Activated T-helper 1 cell treated with Interleukin-2 at 50 U/mL for 16 hours (primary cell): ENCODE measurements at places on chromosomes 12 and 14.

DNA sequence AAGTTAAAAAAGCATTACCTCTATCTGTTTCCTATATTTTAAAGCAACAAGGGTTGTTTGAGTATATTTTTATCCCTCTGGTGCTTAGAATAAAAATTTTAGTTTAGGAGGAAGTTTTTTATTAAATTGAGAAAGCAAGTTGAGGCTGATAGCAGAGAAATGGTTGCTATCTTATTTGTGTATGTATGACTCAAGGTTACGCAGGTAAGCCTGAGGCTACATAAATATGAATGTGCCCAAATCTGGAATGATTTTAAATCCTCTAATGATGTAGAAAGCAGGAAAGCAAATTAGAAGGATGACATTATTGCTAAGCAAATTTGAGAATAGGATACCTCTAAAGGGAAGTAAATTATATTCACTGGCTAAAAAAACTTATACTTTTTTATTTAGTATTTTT, 109.8 kb downstream of the ACSS3 start:
- no peak for DNase-seq

GRCh38 chr12:7927470-7927869, 8.5 kb downstream of the SLC2A3 start:
- DNase-seq: no peak

DNA sequence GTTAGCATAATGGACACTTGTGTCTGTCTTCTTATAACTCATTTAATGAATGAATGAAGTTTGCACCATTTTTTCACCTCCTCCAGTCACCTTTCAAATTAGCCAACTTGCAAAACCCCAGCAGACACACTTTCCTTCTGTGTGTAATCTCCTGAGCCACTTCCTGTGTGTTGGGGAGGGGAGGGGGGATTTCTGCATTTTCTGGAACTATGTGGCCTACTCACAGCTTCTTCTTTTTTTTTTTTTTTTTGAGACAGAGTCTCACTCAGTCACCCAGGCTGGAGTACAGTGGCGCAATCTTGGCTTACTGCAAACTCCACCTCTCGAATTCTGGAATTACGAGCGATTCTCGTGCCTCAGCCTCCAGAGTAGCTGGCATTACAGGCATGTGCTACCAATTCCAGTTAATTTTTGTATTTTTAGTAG, 4.1 kb upstream of the SERPINA1 start:
- DNase-seq: no peak

DNA sequence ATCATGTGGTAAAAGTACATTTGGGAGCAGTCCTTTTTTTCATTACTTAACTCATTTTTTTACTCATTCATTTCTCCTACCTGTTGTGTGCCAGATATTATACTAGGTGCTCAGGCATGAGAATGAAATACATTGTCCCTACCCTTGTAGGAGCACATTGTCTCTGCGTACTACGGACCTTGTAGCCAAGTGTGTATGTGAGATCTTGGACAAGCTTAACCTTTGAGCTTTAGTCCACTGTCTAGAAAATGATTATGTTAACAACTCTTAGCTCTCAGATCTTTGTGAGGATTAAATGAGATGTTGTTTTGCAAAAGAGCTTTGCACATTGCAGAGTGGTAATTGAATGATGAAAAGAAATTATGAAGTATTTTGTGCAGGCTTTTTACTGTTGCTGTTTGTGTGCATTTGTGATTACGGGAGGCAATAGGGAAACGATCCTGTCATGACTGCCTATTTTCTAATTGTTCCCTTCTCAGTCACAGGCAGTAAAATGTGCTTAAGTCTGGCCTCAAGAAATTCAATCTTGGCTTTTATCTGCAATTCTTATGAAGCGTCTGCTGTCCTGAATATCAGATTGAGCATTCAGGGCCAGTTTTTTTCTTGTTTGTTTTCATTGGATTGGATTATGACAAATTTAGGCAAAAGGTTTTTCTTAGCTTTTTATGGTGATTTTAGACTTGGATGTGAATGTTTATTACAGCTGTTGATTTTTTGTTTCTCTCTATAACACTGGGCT, 447.7 kb downstream of the PDZRN4 start:
- no peak for DNase-seq

- DNase-seq: no peak
Measured at GRCh38 chr12:30996255-30996654, 69.7 kb downstream of the TSPAN11 start.

DNA sequence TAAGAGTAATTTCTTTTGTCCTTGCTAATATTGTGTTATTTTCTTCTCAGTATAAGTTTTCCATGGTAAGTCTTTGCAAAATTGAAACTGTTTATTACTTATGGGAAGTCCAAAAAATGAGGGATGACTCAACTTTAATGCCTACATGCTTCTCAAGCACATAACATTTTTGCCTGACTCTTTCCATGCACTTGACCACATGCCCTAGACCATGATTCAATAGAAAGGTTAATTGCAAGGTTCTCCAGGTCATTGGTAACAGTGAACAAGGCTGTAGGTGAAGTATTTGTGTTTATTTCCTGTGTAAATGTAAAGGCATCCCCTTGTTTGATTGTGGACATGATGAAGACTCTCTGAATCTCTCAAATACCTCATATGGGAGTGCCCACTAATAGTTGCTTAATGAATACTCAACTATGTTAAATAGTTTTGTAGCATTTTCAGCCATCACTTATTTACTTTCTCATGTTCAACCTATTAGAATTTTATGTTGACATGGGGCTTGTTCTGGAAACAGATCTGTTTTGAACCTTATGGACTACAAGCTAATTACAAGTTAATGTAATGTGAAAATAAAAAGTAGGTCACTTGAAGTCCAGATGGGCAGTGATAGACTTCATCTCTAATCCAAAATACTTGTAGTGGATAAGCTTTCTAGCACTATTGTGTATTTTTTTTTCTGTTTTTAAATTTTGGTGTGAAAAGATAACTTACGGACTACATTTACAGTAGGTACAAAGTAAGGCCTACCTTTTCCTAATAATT, 131.7 kb downstream of the TMTC2 start:
- no peak for DNase-seq

DNA sequence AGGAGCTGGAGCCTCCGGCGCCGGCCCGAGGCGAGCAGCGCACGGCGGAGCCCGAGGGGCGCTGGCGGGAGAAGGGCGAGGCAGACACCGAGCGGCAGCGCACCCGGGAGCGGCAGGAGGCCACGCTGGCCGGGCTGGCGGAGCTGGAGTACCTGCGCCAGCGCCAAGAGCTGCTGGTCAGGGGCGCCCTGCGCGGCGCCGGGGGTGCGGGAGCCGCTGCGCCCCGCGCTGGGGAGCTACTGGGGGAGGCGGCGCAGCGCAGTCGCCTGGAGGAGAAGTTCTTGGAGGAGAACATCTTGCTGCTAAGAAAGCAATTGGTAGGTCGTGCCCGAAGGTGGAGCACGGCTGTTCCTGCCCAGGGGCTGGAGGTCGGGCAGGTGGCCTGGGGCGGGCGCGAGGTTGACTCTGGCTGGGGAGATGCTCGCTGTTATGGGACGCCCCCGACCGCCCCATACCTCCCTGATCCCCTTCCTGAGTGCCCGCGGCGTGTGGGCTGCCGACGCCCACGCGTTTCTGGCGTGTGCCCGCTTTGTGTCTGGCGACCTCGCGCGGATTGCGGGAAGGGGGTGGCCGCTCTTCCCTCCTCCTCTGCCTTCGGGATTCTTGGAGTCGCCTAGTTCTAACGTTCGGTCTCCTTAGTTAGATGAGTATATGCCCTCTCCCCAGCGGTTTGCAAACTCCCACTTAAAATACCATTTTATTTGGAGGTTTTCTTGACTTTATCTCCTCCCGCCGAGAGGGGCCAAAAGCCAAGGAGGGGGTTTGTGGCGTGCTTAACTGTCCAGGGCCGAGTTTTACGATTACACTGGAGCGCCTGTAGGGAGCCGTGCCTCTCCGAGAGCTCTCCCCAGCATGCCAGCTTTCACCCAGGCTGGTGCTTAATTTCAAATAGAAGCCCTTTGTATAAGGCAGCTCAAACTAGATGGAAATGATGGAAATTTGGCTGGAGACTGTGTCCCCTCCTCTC, 752 bp downstream of the DACT1 start:
- DNase-seq: no peak

GRCh38 chr14:99724939-99725773, 41.1 kb downstream of the CYP46A1 start:
- DNase-seq: no peak
